Naive thymus-derived CD8-positive, alpha-beta T cell (primary cell): ENCODE measurements at places on chromosomes 13 and 19. TPM values are rescaled to one million over a fixed set of nuclear protein-coding genes. Genes with fewer than 3 reads are reported as not detected.

The TUBA3C gene
- polyA plus RNA-seq, result 0.20 TPM

GRCh38 chr19:5086725-5087439 lies 118.0 kb downstream of the KDM4B start:
- peaks cover 3% of the 10 kb centered on the region for H3K4me1 ChIP-seq
- H3K4me3 ChIP-seq, result no peak overlapping the region
- peaks cover 5% of the 10 kb centered on the region for H3K36me3 ChIP-seq
- H3K27ac ChIP-seq, result peak overlapping the region; percentile 25
- no peak for DNase-seq
- no peaks in the 10 kb centered on the region for H3K27me3 ChIP-seq

DNA sequence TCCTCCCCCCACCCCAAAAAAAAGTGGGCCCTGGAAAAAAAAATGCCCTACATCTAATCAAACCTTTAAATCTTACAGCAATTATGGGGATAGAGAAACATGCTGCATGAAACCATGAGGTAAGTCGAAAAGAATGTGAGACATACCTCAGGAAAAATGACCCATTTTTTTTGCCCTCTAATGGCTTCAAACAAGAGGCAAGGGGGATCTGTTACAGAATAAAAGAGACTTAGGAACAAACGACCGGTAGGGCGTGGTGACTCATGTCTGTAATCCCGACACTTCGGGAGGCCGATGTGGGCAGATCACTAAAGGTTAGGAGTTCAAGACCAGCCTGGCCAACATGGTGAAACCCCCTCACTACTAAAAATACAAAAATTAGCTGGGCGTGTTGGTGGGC lies 8.4 kb downstream of the RGL3 start:
- DNase-seq, result no peak
- H3K36me3 ChIP-seq, result no peaks in the 10 kb centered on the region
- no peak overlapping the region for H3K4me3 ChIP-seq
- peaks cover 37% of the 10 kb centered on the region for H3K27me3 ChIP-seq
- no peaks in the 10 kb centered on the region for H3K4me1 ChIP-seq

- H3K27ac ChIP-seq, result no peak overlapping the region
- H3K4me1 ChIP-seq, result no peaks in the 10 kb centered on the region
- no peak overlapping the region for H3K4me3 ChIP-seq
- DNase-seq, result no peak
These were observed 67.5 kb downstream of the B3GLCT start for GRCh38 chr13:31267126-31267784.

DNA sequence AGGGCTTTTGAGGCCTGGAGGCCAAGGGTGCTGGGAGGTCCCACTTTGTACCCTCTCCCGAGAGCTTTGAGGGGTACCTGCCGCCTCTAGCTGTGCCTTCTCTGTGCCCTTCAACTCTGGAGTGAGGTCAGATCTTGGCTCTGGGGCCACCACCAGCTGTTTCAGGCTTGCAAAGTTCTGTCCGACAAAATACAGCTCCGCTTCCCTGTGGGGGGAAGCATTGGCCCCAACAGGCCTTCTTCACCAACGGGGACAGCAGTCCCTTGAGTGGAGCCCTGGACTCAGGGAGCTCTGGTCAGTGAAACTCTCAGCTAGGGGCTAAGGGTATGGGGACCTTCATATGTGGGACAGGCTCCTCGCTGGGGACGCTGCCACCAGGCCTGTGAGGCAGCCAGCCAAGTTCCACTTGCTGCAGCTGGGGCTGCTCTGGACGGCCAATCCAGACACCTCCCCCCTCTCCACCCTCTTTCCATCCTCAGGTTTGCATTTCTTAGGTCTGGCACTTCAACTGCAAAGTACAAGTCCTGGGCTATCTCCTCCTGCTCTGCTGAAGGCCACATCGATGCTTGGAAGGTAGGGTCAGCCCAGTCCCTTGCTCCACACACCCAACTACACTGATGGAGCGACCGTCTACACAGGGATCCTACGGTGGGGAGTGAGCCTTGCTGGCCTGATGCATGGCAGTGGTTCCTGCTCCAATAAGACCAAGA lies 46.8 kb downstream of the C13orf46 start:
- peaks cover 3% of the 10 kb centered on the region for H3K27me3 ChIP-seq
- H3K36me3 ChIP-seq, result no peaks in the 10 kb centered on the region
- DNase-seq, result peak; percentile 34
- no peak overlapping the region for H3K27ac ChIP-seq
- peaks cover 12% of the 10 kb centered on the region for H3K4me1 ChIP-seq
